ENCODE measurements at places on chromosomes 3 and 15.

GRCh38 chr3:188446014-188446413 is 292.1 kb downstream of the LPP start:
- DNase-seq: no peak

- DNase-seq: no peak
Measured at GRCh38 chr15:64891561-64891960, 20.1 kb upstream of the ANKDD1A start.

DNA sequence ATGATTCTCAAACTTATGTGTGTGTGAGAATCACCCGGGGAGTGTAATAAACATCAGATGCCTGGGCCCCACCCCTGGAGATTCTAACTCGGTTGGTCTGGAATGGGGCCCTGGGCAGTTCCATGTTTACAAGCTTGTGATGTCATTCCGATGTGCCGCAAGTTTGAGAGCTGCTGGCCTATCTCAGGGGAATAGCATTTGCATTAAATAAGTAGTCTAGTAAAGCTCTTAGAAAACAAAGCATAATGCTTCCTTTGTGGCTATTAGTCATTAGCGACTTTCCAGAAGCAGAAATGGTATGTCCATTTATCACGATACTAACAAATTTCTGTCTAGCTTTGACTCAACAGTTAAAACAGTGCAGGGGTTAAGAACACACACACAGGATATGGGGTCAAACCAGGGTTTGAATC is 20.9 kb downstream of the PGBD4 start:
- no peak for DNase-seq

- no peak for DNase-seq
Measured at GRCh38 chr3:28316226-28316625, 32.3 kb upstream of the ZCWPW2 start.

GRCh38 chr3:119973018-119973646 is 121.1 kb downstream of the GSK3B start:
- DNase-seq: no peak

DNA sequence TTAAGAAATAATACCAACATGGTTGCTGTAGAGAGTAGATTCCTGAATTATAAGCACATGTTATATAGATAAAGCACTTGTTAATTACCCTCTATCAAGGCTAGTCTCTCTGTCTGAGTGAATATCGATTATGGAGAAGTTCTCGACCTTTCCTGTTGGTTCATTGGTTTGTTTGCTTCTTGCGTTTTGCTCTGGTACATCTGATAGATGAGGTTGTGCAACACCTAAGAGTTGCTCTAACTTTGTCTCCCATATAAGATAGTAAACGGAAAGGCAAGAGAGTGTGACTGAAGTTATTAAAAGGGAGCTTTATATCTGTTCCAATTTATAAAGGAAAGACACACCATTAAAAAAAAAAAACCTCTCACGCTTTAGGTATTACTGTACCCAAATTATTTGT is 69.0 kb downstream of the PYDC2 start:
- no peak for DNase-seq

- DNase-seq: no peak
Measured at GRCh38 chr15:41559239-41559782, 299 bp downstream of the TYRO3 start.

- DNase-seq: no peak
Measured at GRCh38 chr3:33879540-33879939, 81.1 kb downstream of the PDCD6IP start.

DNA sequence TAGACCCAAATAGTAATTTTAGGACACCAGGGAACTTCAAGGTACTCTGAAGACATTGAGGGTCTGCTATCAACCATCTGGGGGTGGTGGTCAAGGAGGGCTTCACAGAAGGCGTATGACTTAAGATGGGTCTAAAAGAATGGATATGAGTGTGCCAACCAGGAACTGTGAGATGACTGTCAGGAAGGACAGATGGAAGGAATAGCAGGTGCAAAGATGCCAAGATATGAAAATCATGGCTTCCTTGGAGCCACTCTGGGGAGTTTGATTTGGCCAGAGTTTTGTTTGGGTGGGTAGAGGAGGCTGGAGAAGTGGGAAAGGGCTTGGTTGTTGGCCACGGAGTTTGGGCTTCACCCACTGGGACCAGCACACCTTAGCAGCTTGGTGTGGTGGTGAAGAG is 21.2 kb downstream of the CDCP1 start:
- no peak for DNase-seq

GRCh38 chr15:76431971-76432370 is 95.4 kb downstream of the ISL2 start:
- DNase-seq: no peak

DNA sequence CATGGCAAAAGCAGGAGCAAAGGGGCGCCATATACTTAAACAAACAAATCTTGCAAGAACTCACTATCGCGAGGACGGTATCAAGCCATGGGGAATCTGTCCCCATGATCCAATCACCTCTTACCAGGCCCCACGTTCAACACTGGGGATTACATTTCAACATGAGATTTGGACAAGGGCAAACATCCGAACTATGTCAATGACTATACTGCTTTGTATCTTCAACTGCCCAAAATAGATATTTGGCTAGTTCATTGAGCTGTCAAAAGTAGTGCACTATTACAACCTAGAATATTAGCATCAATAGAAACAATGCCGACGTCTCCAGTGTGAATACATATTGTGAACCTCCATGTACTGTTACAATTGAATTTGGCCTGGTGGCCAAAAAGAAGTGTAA is 760.4 kb downstream of the MCTP2 start:
- DNase-seq: no peak

DNA sequence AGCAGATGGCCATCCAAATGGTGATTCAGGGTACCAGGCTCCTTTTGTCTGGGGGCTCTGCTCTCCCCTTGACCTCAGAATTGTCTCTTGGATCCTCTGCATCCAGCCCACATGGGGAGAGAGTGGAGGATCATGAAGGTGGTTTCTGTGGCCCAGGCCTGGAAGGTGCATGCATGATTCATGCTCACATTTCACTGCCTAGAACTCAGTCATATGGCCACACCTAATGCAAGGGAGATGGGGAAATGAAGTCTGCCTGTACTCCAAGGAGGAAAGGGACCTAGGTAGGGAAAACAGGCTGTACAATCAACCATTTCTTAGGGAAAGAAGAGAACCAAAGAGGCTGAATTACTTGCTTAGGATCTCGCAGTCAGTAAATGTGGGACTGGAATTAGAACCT is 15.1 kb downstream of the HRG start:
- no peak for DNase-seq

GRCh38 chr3:178536211-178537079 is at the start of gene KCNMB2:
KCNMB2 (plus strand) TSS chr3:178536436.
- peak; percentile 31 for DNase-seq

DNA sequence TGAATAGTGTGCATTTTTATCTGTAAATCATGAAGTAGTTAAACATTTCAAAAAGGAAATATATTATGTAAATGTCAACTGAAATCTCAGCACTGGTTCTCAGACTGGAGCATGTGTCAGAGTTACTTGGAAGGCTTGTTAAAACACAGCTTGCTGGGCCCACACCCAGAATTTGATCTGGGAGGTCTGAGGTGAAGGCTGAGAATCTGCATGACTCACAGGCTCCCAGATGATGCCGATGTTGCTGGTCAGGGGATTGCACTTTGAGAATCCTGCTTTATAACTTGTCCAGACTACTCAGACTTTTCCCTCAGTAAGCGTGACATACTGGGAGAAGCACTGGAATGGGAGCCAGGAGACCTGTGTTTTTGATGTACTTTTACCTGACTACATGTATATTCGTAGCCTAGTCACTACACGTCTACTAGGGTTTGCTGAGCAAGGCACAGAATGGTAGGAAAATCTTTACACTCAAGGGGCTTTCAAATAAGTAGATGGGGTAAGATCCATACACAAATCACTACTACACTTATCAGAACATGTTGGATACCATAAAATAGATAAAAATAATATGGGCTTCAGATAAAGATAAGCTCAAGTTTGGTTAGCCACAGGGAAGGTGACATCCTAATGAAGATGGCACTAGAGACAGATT is 77.1 kb upstream of the MEX3B start:
- DNase-seq: no peak

- no peak for DNase-seq
Measured at GRCh38 chr3:119236756-119237155, 3.9 kb downstream of the B4GALT4 start.

DNA sequence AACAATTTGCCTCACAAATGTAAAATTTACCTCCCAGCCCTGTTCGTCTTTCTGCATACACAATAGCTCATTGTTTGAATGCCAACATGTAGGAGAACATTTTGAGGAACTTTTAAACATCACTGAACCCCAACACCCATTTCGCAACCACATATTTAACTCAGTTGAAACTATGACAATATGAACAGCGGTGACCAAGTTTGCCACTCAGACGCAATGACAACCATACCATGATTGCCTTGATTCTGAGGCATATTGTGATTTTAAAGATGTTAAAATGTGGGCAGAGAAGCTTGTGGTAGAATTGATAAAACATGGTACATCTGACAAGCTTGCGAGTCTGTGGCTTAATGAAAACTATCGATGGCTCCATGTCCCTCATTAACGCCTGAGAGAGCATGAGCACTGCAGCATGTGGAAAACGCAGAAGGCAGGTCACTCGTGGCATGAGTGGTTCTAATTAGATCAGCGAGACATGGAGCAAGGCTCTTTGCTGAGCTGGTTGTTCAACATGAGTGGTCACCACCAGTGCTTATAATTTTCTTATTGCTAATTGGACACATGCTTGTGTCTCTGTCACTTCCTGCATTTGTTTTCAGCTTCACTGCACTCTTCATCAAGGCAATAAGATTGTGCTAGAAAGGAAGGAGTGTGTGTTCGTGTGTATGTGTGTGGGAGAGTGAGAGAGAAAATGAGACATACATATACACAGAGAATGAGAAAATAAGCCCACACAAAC is 116.8 kb downstream of the CHST2 start:
- no peak for DNase-seq

GRCh38 chr3:73734211-73735089 is 109.7 kb upstream of the PDZRN3 start:
- peak; percentile 18 for DNase-seq

All from pons (tissue), 1 donor.